H9 (cell line): ENCODE measurements at places on chromosomes 16 and 17.
A peak's percentile ranks its signal among the peaks of the same experiment; 100 is the strongest.

- peaks cover 3% of the 10 kb centered on the region; the same call in 1 of the 2 replicates for H3K4me1 ChIP-seq
- H3K4me3 ChIP-seq: no peak overlapping the region
- H3K36me3 ChIP-seq: peaks cover 53% of the 10 kb centered on the region
- no peak overlapping the region for H3K27ac ChIP-seq
- no peaks in the 10 kb centered on the region for H3K27me3 ChIP-seq
Observed at GRCh38 chr17:41692722-41693521, 4.2 kb downstream of the EIF1 start.

DNA sequence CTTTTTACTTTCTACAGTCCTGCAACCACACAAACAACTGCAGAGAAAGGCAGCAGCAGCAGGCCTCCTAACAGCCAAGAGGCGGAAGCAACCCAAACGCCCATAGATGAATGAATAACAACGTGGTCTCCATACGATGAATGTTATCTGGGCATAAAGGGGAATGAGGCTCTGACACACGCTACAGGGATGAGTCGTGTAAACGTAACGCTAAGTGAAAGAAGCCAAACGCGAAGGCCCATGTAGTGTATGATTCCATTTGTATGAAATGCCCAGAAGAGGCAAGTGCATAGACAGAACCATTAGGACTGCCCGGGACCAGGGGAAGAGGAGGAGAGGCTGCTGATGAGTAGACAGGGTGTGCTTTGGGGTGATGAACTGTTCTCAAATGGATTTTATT is 94.8 kb upstream of the DNAH17 start:
- no peak for DNase-seq
- H3K4me1 ChIP-seq: no peaks in the 10 kb centered on the region
- no peaks in the 10 kb centered on the region; the same call in 1 of the 2 replicates for H3K36me3 ChIP-seq
- no peak overlapping the region for H3K27ac ChIP-seq
- H3K27me3 ChIP-seq: no peaks in the 10 kb centered on the region
- no peak overlapping the region for H3K4me3 ChIP-seq

DNA sequence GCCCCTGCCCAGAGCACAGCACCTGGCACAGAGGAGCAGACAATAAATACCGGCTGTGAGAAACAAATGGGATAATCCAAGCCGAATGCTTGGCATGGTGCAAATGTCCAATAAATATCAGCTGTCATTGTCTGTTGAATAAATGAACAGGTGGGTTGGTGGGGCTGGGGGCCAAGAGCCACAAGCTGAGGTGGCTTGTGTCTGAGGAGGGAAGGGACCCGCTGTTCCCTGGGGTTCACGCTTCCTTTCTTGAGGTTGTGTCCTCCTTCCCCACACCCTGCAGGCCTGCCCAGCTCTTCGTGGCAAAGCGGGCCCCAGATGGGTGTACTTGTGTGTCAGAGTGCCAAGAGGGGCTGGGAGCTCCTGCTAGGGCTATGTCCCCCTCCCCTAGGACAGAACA is 38.6 kb downstream of the ARHGAP27 start:
- peak; percentile 25 for DNase-seq
- H3K4me1 ChIP-seq: peaks cover 2% of the 10 kb centered on the region; the same call in 1 of the 2 replicates
- no peak overlapping the region for H3K27ac ChIP-seq
- no peaks in the 10 kb centered on the region for H3K27me3 ChIP-seq

GRCh38 chr17:79648181-79648831 is 37.5 kb upstream of the RBFOX3 start:
- H3K36me3 ChIP-seq: no peaks in the 10 kb centered on the region; the same call in 1 of the 2 replicates
- no peaks in the 10 kb centered on the region for H3K27me3 ChIP-seq
- no peak overlapping the region for H3K27ac ChIP-seq
- peak; percentile 29 for DNase-seq
- no peaks in the 10 kb centered on the region for H3K4me1 ChIP-seq
- no peak overlapping the region for H3K4me3 ChIP-seq

DNA sequence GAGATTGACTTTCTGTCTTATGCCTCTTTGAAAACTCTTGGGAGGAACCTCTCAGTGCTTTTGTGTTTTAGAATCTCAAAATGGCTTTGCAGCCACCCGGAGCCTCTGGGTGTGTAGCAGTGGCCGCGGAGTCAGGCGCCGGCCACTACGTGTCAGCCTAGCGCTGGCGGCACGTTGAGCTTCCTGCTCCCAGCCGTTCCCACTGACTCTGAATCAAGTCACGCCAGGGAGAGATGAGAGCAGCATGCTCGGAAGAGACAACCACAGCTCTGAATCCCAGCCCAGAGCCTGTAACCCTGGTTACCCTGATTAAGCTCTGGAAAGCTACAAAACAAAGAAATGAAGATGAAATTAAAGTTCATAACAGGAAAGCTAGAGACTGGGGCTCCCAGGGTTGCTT is 97.4 kb upstream of the CACNG5 start:
- peaks cover 6% of the 10 kb centered on the region; the same call in 1 of the 3 replicates for H3K36me3 ChIP-seq
- no peaks in the 10 kb centered on the region for H3K4me1 ChIP-seq
- no peaks in the 10 kb centered on the region for H3K27me3 ChIP-seq
- H3K27ac ChIP-seq: no peak overlapping the region

DNA sequence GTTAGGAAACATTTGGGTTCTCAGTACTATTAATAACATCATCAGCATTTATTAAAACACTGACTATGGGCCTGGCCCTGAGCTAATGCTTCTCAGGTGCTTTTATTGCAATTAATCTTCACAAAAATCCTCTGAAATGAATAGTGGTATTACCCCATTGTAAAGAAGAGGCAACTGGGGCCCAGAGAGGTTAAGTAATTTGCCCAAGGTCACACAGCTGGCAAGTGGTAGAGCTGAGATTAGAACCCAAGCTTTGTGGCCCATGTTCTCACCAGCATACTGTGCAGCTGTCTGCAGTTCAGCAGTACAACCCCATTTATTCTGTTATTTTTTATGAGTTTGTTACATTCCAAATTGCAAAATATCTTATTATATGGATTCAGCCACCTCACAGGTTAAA is 82.3 kb downstream of the TBC1D16 start:
- peaks cover 5% of the 10 kb centered on the region; the same call in 2 of the 3 replicates for H3K36me3 ChIP-seq
- no peaks in the 10 kb centered on the region for H3K27me3 ChIP-seq
- no peak overlapping the region for H3K27ac ChIP-seq
- peaks cover 3% of the 10 kb centered on the region; the same call in 1 of the 2 replicates for H3K4me1 ChIP-seq
- no peak for DNase-seq

- H3K27ac ChIP-seq: no peak overlapping the region
- no peak for DNase-seq
- H3K36me3 ChIP-seq: no peaks in the 10 kb centered on the region
- H3K27me3 ChIP-seq: no peaks in the 10 kb centered on the region
- H3K4me1 ChIP-seq: no peaks in the 10 kb centered on the region
- no peak overlapping the region for H3K4me3 ChIP-seq
Observed at GRCh38 chr16:57711346-57711745, 16.7 kb downstream of the DRC7 start.

GRCh38 chr16:87580855-87581261 is 21.4 kb upstream of the JPH3 start:
- H3K4me1 ChIP-seq: peaks cover 3% of the 10 kb centered on the region; the same call in 1 of the 2 replicates
- H3K36me3 ChIP-seq: no peaks in the 10 kb centered on the region
- H3K4me3 ChIP-seq: no peak overlapping the region

GRCh38 chr17:38353086-38353604 is 1.5 kb downstream of the SOCS7 start:
- H3K27ac ChIP-seq: no peak overlapping the region
- H3K27me3 ChIP-seq: no peaks in the 10 kb centered on the region
- peak overlapping the region; percentile 84 for H3K4me3 ChIP-seq
- DNase-seq: no peak
- no peaks in the 10 kb centered on the region; the same call in 2 of the 3 replicates for H3K36me3 ChIP-seq
- H3K4me1 ChIP-seq: peaks cover 7% of the 10 kb centered on the region; the same call in 1 of the 2 replicates

DNA sequence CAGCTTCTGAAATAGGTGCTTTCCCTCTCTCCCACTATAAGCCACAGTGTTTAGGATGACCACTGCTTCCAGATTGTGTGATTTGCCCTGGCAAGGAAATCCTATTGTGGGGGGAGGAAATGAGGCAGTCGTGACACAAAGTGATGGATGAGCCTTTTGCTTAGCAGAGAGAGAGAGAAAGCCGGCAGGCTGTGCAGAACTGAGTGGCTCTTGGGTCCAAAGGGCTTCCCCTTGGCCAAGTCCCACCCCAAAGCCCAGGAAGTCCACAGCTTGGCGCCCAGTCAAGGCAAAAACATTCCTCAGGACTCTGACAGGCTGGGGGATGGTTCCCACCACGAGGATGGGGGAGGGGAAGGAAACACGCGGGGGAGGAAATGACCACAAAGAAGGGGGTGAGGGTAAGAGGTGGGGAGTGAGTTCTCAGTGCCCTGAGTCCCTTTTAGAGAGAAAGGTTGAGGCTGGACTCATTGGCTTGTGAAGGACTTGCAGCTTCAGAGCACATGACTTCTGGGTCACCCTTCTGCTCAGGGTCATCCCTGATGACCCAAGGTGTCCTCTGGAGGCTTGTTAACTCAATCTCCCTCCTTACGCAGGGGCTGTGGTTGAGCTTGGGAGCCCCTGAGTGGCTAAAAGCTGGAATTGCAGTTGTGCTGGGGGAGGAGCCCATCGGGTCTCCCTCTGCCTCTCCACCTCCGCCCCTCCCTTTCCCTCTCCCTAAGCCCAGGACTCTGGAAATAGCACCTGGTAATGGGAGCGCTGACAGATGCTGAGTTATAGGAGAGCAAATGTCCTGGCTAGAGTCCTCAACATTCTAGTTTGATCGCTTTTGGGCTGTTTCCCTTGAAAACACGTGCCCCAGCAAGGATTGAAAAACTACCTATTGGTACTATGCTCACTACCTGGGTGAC is 10.3 kb upstream of the MSL1 start:
- H3K27ac ChIP-seq: no peak overlapping the region
- H3K4me1 ChIP-seq: peaks cover 25% of the 10 kb centered on the region; the same call in 1 of the 2 replicates
- no peaks in the 10 kb centered on the region for H3K36me3 ChIP-seq
- peaks cover 2% of the 10 kb centered on the region; the same call in 1 of the 2 replicates for H3K27me3 ChIP-seq

- H3K27me3 ChIP-seq: no peaks in the 10 kb centered on the region
- no peak overlapping the region for H3K27ac ChIP-seq
- peaks cover 95% of the 10 kb centered on the region for H3K36me3 ChIP-seq
- no peaks in the 10 kb centered on the region for H3K4me1 ChIP-seq
Observed at GRCh38 chr16:19704321-19705145, 13.5 kb downstream of the KNOP1 start.

DNA sequence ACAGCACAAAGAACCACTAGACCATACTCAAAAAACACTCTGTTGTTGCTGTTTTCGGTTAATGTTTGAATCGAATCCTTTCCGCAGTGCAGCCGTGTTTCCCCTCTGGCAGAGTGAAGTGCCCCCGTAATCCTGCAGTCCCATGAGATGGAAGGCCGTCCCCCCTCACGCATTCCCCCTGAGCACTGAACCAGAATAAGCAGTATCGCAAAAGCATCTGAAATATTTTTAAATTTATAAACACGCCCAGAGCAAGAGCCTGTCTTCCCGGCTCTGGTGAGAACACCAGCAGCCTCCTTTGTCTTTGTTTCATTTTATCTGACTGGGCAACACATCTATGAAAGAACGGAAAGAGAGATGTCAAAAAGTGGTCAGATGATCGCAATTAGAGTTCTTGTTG is 121.0 kb upstream of the ADAMTS18 start:
- H3K27ac ChIP-seq: no peak overlapping the region
- no peaks in the 10 kb centered on the region; the same call in 1 of the 2 replicates for H3K4me1 ChIP-seq
- no peak for DNase-seq
- H3K4me3 ChIP-seq: no peak overlapping the region
- no peaks in the 10 kb centered on the region for H3K27me3 ChIP-seq
- no peaks in the 10 kb centered on the region for H3K36me3 ChIP-seq

DNA sequence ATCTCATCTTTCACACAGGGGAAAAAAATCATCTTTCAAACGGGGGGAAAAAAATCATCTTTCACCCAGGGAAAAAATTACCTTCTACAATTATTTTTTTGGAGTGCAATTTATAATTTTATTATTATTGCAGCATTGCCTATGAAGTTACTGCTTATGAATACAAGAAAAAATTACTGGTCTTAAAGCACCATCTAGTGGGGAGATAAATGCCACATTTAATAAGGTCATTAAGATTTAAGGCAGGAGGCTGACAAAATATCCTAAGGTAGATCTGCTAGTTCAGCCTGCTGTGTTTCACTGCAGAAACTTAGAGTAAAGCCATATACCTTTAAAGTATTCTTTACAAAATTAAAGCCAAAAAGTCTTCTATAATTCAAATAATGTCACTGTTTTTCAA is 13.7 kb downstream of the SHCBP1 start:
- no peak for DNase-seq
- H3K4me3 ChIP-seq: no peak overlapping the region
- H3K4me1 ChIP-seq: no peaks in the 10 kb centered on the region
- peaks cover 66% of the 10 kb centered on the region for H3K36me3 ChIP-seq
- no peak overlapping the region for H3K27ac ChIP-seq

GRCh38 chr16:89855301-89855945 is 18.0 kb upstream of the TCF25 start:
- peaks cover 2% of the 10 kb centered on the region; the same call in 2 of the 3 replicates for H3K36me3 ChIP-seq
- H3K4me3 ChIP-seq: no peak overlapping the region
- no peak for DNase-seq
- H3K27me3 ChIP-seq: no peaks in the 10 kb centered on the region
- no peaks in the 10 kb centered on the region for H3K4me1 ChIP-seq

DNA sequence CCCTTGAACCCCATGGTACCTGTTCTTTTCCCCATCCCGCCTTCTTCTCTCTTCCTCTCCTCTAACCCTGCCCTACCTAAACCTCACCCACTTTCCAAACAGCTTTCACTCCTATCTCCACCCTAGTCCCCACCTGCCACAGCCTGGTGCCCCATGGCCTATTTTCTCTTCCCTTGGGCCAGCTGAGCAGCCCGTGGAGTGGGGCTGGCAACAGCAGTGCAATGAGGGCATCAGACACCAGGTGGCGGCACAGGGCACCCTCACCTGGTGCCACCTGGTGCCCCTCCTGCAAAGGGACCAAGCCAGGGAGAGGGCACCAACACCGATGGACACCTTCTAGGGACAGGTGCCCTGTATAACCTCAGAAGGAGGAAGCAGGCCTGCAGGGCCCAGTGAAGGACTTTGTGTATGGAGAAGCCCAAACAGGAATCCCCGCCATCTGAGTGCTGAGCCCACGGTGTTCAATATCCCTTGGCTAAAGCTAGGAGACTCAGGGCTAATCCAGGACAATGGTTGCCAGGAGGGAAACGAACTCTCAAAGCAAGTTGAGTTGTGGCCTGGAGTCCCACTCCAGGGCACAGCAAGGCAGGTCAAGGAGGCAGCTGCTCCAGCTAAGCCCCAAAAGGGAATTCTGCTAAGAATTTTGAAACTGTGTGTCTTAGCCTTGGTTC is 4.0 kb upstream of the ABCC3 start:
- no peaks in the 10 kb centered on the region for H3K36me3 ChIP-seq
- peak; percentile 79 for DNase-seq
- H3K27ac ChIP-seq: no peak overlapping the region
- H3K27me3 ChIP-seq: peaks cover 22% of the 10 kb centered on the region; the same call in 1 of the 2 replicates
- no peaks in the 10 kb centered on the region for H3K4me1 ChIP-seq

- H3K27me3 ChIP-seq: no peaks in the 10 kb centered on the region
- DNase-seq: no peak
- H3K4me1 ChIP-seq: peaks cover 3% of the 10 kb centered on the region
- H3K27ac ChIP-seq: peak overlapping the region; percentile 35
- peak overlapping the region; percentile 53 for H3K4me3 ChIP-seq
- H3K36me3 ChIP-seq: peaks cover 3% of the 10 kb centered on the region
Observed at GRCh38 chr17:37359682-37360188, 16.1 kb upstream of the C17orf78 start.

DNA sequence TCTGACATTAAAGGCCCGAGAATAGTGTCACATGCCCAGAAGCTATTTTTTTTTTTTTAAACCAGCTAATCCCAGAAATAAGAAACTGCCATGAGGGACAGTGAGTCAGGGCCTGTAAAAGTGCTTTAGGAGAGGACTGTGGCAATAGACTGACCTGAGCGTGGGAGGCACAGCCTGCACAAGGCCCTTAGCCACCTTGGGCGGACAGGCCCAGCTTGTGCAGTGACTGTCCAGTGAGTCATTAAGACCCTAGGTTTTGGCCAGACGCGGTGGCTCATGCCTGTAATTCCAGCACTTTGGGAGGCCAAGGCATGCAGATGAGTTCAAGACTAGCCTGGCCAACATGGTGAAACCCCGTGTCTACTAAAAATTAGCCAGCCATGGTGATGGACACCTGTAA is 343.0 kb upstream of the ZFHX3 start:
- H3K27ac ChIP-seq: no peak overlapping the region
- H3K27me3 ChIP-seq: no peaks in the 10 kb centered on the region
- no peaks in the 10 kb centered on the region for H3K36me3 ChIP-seq
- H3K4me3 ChIP-seq: no peak overlapping the region
- DNase-seq: no peak
- no peaks in the 10 kb centered on the region for H3K4me1 ChIP-seq
